Left colon (tissue), 2 donors: ENCODE measurements at places on chromosomes 2 and 18.
A peak's percentile ranks its signal among the peaks of the same experiment; 100 is the strongest.

- no peak for DNase-seq
Measured at GRCh38 chr18:55650363-55650870, 62.4 kb upstream of the TCF4 start.

- no peak for DNase-seq
Measured at GRCh38 chr2:196980473-196980872, 54.0 kb upstream of the PGAP1 start.

DNA sequence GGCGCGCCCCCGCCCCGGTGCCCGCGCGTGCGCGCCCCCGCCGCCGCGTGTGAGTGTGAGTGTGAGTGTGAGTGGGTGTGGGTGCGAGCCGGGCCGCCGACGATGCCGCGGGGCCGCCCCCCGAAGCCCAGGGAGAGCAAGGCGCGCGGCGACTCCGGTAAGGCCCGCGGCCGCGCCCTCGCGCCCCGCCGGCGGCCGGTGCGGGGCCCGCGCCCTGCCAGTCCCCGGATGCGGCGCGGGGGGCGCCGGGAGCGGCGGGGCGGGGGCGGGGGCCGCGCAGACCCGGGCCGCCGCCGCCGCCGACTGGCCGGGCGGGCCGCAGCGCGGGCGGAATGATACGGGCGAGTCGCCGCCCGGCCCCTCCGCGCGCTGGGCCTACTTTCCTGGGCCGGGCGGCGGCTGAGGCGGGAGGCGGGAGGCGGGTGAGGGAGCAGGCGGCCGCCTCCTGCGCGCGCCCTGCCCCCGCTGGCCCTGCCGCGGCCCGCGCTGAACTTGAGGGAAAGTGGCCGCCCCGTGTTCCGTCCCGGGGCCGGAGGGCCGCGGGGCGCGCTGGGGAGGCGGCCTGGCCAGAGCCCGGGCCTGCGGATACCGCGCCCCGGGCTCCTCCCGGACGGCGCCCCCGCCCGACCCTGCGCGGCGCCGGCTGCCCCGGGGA lies at the start of gene ZNF236:
TSS of gene ZNF236 (plus strand) at position 52 of the 655 bp plus-strand sequence. CDS start at position 103, 51 bp downstream.
- peak; percentile 63 for DNase-seq

- DNase-seq, result peak; percentile 74
Measured at GRCh38 chr2:43221124-43221762, 5.2 kb downstream of the ZFP36L2 start.

GRCh38 chr2:46818819-46819218 lies 96.8 kb downstream of the MCFD2 start:
- DNase-seq, result no peak

- no peak for DNase-seq
Measured at GRCh38 chr2:199627417-199627816, 169.7 kb upstream of the SATB2 start.
